ENCODE measurements at places on chromosomes 2 and 18.

DNA sequence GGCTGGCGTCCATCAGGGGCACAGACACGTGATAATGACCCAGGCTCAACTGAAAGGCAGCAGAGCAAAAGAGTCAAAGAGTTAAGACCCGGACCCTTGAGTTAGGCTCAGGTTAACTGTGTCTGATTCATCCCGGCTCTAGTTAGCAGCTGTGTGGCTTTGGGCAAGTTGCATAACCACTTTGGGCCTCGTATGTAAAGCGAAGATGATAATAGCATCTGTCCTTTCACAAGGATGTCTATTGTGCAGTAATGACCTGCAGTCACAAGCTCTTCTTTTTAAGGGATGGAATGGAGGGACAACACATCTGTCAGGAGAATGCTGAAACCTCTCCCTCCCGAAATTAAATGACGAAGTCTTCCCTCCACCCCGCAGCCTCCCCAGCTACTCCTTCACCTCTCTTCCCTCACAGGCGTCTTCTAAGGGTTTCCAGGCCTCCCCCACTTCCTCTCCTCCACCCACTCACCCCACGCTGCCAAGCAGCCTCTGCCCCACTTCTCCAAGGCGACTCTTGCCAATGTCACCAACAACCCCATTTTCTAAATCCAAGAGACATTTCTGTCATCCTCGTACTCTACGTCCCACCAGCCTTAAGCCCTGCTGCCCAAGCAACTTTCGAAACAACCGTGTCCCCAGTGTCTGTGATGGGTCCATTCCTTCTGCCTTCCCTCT, 135.1 kb upstream of the ID2 start:
- DNase-seq = peak; percentile 24

- no peak for DNase-seq
Observed at GRCh38 chr2:61167579-61167978, 5.6 kb downstream of the C2orf74 start.

DNA sequence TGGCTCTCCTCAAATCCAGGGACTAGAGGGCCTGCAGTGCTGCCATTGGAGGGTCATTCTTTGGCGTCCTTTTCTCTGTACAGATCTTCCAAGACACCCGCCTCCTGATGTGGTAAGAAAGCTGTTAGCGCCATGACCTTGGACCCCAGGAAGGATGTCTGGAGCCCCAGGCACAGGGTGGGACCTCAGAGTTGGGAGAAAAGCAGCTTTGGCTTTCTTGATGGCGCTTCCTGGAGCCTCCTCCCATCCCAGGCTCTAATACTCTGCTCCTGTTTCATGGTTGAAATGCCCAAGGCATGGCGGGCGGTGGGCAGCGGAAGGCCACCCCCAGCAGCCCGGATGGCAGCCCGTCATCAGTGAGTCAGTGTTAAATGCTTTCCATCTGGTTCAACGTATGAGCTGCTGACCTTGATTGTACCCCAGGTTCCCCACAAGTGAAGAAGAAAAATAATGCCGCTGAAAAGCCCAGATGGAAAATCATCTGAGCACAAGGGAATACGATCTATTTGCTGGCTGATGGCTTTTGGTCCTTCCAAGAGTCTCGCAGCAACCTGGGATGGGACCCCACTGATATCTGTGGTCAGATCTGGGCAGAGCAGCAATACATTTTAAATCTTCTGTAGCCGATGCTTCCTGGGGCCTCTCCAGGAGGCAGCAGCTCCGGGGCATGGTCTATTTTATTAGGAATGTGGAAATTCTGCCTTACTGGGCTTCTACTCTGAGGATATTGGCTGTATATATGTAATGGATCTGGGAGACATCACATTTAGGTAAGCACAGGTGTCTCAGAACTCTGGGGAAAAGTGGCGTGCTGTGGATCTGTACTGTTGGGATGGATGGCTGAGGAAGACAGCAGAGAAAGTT, 15.1 kb downstream of the ACKR3 start:
- DNase-seq = no peak

GRCh38 chr2:3533836-3534235, 14.5 kb upstream of the ADI1 start:
- no peak for DNase-seq

- DNase-seq = no peak
Observed at GRCh38 chr2:159297042-159297707, 10.7 kb upstream of the WDSUB1 start.

- no peak for DNase-seq
Observed at GRCh38 chr2:5370158-5370557, 322.0 kb upstream of the SOX11 start.

DNA sequence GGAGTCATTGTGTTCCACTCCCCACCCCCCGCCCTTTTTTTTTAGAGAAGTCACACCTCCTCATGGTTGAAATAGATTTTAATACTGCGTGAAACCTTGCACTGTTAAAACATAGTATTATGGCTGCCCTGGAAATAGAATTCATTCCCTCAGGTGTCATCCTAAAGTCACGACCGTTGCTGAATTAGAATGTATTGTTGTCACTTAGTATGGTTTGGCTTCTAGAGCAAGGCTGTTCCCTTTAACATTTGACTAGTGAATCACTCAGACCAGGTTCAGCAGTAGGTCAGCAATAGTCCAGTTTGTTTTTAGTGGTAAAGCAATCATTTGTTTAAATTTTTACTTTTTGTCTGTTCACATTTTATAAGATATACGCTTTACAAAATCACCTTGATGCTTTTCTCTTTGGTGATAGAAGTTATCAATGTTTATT, 1.2 kb downstream of the BABAM2 start:
- DNase-seq = no peak

DNA sequence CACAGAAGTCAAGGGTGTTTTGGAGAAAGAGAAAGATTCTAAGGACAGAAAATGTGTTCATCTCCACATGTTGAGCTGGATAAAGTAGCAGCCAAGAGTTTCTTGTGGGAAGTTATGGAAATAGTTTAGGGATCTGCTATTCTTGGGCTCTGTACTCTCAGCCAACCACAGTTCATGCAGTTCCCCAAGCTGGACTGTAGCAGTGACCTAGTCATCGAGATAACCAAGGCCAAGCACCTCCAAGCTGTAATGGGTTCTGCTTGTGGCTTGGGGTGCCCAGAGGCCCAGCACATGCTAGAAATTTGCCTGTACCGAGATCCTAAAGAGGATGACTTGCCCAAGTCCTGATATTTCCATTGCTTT, 91.9 kb upstream of the RASGRP3 start:
- DNase-seq = no peak

DNA sequence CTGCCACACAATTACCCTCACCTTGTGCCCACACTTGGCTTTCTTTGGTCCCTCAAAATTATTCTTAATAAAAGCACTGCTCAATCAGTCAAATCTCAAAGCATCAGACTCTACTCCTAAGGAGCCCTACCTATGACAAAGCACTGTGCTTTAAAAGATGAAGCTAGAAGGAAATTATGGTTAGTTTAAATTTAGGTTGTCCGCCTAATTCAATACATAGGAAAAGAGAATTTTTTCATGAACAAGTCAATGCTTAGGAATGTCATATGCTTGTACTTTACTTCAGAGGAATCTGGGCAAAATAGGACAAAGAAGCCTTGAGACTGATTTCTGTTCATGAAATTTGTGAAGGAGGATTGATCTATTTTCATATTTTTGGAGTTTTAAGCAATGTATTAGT, 726.4 kb upstream of the CDH2 start:
- DNase-seq = no peak

GRCh38 chr18:48418539-48419276, 9.5 kb upstream of the ZBTB7C start:
- DNase-seq = no peak

DNA sequence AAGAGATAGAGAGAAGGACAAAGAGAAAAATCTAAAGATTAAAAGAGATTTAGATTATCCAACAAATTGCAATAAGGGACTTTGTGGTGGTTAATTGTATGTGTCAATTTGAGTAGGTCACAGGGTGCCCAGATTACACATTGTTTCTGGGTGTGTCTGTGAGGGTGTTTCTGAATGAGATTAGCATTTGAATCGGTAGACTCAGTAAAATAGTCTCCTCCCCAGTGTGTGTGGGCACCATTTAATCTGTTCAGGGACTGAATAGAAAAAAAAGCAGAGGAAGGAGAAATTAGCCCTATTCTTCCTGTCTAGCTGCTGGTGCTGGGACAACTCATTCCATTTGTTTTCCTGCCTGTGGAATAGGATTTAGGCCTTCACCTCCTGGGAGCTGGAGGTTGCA, 339.8 kb upstream of the EPHA4 start:
- DNase-seq = no peak

- no peak for DNase-seq
Observed at GRCh38 chr18:67896451-67896850, 379.9 kb upstream of the DSEL start.

DNA sequence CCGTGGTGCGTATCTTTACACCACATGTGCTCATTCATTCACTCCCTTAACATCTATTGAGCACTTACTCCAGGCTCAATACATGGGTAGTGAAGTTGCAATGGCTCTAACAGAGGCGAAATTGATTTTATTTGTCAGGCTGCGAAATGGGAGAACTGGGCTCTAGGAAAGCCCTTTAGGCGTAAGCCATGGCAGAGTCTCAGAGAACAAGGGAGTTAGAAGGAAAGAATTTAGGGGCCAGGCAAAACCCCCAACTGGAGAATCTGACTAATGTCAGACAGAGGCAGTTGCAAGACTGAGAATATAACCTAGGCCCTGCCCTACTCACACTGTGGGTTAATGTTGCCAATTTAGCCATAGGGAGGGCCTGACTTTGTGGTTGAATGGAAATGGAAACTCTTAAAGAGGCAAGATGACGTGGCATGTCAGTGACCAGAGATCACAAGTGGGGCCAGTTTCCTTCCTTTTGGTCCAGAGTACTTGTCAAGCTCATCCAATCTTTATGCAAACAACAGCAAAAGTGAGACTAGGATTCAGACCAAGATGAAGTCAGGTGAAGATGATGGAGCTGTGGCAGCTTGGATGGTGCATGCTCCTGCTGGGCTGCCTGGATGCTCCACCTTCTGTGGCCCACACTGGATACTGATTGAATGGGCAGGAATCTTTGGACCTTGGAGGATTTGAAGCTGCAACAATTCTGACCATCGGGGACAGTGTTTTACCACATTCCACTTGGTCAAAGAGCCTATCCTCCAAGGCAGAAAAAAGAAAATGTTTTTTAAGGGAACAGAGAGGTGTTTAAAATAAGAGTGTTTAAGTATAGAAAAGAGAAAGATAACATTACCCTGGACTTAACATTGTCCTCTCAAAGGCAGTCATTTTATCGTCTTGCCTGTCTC, 92.2 kb downstream of the CAPN13 start:
- DNase-seq = no peak

DNA sequence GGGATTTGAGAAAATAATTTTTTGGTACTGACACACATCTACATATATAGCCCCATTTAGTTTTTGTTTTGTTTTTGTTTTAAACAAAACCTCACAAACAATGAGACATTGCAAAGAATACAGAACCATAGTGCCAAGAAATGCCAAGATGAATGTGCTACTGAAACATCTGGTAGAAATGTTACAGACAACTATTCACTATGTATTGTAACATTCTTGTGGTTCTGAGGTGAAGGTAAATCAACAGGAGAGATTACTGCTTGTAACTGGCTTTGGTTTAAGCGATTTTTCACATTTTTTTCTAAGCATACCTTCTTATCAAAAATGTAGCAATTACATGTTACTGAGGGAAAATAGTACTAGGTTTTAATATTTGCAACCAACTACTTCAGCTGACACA, 281.3 kb downstream of the ZNF804A start:
- no peak for DNase-seq

DNA sequence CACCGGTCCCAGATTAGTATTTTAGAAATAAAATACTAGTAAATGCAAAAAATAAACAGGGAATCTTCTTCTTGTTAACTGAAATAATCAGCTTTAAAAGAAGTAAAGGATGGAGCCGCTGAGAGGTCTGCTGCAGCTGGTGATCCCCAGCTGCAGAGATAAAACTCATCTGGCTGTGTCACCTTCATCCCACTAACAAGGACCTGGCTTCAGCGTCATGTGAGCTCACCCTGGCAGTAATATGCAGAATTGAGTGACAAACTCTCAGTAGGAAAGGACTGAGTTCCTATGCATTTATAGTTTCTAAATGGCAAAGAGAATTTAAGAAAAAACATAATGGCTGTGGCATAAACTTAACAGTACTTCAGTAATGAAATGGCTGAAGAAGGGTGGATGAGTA, 27.3 kb downstream of the VPS4B start:
- no peak for DNase-seq

- DNase-seq = no peak
Observed at GRCh38 chr2:48434101-48434500, 95.9 kb upstream of the STON1 start.

Measured in stimulated activated CD4-positive, alpha-beta T cell treated with anti-CD3 and anti-CD28 coated beads, Interleukin-2, amount 100 ng/mL, for 24 hours (primary cell).